ENCODE measurements at places on chromosomes 3 and 15.

GRCh38 chr15:51075364-51075763 is 19.3 kb downstream of the TNFAIP8L3 start:
- no peak for DNase-seq

DNA sequence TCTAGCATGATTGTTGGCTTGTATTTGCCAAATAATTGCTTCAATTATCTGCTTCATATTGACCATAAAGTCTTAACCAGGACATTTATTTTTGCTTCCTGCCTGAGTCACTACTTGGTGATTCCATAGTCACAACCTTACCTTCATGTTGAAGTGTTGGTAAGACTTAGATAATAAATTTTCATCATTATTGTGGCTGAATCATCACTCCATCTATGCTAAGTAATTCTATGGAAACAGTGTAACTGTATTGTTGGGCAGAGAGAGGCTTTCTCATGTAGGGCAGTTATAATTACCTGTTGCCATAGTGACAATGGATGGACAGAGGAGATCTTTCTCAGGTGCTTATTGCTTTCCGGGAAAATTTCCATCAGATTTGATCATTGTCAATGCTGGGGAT is 330.7 kb upstream of the LRRC3B start:
- no peak for DNase-seq

DNA sequence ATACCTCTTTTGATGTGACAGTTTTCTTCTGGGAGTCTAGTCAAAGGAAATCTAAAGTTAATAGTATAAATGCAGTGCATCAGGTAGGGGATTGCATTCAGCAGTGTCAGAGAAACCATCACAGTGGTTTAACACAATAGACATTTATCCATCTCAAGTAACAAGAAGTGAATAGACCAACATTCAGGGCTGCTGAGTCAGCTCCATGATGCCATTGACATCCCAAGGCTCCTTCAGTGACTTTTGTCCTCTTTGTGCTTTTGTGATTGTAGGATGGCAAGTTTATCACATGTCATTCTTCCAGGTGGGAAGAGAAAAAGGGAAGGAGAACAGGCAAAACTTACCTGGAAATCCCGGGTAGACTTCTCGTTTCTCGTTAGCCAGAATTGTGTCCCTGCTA is 158.3 kb downstream of the TMEM108 start:
- DNase-seq = no peak

DNA sequence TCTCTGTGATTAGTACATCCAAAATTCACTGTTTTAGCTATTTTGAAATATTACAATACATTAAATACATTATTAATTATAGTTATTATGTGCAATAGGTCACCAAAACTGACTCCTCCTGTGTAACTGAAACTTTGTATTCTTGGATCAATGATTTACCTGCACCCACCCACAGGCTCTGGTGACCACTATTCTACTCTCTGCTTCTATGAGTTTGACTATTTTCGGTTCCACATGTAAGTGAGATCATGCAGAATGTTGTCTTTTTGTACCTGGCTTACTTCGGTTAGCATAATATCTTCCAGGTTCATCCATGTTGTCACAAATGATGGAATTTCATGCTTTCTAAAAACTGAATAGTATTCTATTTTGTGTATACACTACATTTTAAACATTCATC is 43.8 kb downstream of the SLC2A2 start:
- no peak for DNase-seq

- DNase-seq = no peak
Observed at GRCh38 chr3:152619691-152620090, 215.2 kb upstream of the P2RY1 start.

GRCh38 chr3:19263606-19264005 is 115.3 kb downstream of the KCNH8 start:
- DNase-seq = no peak

DNA sequence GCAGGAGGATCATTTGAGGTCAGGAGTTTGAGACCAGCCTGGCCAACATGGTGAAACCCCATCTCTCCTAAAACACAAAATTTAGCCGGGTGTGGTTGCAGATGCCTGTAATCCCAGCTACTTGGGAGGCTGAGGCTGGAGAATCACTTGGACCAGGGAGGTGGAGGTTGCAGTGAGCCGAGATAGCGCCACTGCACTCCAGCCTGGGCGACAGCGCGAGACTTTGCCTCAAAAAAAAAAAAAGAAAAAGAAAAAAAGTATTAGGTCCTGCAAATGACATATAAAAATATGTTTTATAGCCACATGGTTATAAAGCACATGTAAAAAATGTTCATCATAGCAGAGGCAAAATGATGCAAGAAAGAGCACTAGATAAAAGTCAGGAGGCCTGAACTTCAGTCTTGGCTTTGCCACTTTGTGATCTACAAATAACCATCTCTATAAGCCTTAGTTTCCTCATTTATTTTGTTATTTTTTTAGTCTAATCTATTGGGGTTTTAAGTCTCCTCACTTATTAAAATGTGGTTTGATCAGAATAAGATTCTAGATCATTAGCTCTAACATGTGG is 4.9 kb downstream of the SLC12A6 start:
- DNase-seq = no peak

- no peak for DNase-seq
Observed at GRCh38 chr3:17740721-17741141, 1.7 kb downstream of the TBC1D5 start.

DNA sequence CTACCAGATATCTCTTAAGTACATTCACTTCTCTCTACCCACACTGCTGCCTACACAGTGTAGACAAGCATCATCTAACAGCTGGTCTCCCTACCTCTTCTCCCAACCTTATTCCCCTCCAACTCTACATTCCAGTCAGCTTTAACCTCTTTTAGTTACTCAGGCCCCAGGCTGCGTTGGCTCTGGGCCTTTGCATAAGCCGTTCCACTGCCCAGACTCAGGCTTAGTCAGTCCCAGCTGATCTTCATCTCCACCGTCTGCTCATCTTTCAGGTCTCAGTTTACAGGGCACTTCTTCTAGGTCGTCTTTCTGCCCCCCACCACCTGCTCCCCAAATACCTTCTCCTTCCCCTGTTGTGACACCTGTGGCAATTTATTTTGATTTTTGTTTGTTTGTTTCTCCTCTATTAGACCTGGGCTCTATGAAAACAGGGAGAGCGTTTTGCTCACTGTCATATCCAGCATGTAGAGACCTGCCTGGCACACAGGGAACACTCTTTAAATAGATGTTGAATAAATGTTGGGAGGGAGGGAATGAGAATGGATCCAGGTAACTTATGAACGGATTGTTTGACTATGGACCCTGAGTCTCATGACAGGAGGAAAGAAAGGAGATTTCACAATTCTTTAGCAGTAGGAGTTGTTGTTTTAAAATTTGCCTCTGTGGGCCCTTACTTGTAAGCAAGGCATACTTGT is 11.1 kb downstream of the SLC27A2 start:
- no peak for DNase-seq

DNA sequence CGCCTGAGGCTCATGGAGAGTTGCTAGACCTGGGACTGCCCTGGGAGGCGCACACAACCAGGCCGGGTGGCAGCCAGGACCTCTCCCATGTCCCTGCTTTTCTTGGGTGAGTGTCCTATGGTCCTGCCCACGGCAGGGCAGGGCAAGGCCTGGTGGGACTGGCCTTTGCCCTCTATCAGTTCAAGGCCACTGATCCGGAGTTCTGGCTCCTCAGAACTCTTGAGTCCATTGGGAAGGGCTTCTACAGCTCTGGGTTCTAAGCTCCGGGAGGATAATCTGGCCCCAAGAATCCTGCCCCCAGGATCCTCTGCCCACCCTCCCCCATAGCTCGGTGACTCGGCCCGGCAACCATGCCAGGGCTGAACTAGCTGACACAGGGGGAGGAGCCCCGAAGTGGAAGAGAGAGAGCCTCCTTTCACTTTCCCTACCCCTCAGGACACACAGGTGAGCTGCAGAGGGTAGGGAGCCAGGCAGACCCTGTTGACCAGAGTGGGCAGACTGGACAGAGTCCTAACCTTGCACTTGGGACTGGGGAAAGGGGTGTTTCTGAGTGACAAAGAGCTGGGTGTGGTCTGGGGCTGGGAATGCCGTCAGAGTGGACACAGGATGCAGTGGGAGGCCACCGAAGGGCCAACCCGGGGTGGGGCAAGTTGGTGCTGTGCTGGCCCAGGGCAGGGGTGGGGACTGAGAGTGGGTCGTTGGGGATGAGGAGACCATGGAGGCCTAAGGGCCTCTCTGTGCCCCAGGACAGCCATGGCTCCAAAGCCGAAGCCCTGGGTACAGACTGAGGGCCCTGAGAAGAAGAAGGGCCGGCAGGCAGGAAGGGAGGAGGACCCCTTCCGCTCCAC is 664 bp downstream of the PARP3 start:
- peak; percentile 49 for DNase-seq

GRCh38 chr3:98990657-98991056 is 89.2 kb upstream of the DCBLD2 start:
- DNase-seq = no peak

GRCh38 chr15:74438721-74439316 is 5.1 kb upstream of the SEMA7A start:
- no peak for DNase-seq
